HuH-7.5 (cell line): ENCODE measurements at places on chromosomes 4 and X.

DNA sequence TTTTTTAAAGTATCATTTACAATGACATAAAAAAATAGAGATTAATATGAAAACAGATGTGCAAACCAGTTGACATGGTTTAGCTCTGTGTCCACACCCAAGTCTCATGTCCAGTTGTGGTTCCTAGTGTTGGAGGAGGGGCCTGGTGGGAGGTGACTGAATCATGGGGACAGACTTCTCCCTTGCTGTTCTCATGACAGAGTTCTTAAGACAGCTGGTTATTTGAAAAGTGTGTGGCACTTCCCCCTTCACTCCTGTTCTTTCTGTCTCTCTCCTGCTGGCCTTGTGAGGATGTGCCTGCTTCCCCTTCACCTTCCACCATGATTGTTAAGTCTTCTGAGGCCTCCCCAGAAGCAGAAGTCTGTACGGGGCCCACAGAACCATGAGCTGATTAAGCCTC, 23.8 kb downstream of the CNOT6L start:
- DNase-seq = no peak

DNA sequence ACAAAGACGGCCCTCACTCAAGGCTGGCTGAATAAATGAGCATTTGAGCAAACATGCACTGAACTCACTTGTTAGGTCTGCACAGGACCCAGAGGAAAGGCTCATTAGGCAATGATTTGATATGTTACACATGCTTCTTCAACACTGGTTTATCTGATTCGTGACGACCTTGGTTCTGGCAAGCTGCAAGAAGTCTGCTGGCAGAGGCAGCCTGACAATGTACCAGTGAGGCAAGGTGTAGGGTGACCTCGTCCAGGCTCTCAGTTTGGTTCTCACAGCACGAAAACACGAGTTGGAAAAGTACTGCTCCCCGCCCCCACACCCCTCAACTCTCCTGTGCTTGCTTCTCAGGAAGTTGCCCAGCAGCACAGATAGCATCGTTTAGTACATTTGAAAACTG, 63.1 kb upstream of the CITED1 start:
- no peak for DNase-seq

DNA sequence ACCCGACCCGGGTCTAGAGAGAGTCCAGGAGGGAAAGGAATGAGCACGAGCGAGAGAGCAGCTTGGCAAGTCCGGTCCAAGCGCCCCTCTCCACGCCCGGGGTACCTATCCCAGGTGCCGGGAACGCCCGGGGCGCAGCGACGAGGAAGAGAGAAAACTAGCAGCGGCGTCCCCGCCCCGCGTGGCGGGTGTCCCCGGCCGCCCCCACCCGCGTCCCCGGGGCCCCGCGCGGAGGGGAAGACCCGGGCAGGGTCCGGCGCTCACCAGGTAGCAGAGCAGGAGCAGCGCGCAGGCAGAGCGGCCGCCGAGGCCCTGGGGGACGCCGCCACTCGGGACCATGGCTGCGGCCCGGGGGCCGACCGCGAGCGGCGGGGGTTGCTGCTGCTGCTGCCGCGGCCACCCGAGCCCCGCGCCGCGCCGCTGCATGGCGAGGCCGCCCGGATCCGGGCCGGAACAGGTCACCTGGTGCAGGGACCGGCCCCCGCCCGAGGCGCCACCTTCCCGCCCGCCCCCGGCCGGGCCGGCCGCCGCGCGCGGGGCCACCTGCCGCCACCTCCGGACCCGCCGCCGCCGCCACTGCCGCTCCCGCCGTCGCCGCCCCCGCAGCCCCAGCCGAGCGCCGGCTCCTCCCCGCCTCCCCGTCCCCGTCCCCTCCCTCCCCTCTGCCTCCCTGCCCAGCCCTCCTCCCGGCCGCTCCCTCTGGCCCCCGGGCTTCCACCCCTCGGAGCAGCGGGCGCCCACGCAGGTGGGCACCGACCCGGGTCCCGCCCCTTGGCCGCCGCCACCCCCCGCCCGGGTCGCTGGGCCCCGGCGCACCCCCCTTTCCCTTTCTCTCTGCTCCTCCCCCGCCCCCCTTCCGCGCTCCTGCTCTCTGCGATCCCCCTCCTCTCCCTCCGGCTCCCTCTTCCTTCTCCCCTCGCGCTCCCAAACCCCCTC, at the start of gene SEL1L3:
SEL1L3 (minus strand) TSS at position 578 of the 936 bp plus-strand sequence; CDS start at position 426, 152 bp downstream.
- peak; percentile 81 for DNase-seq

GRCh38 chr4:99657798-99658197, at the start of gene C4orf54:
Gene C4orf54 (minus strand): TSS chr4:99657828. CDS start chr4:99654648, 3,180 bp downstream.
- DNase-seq = no peak

DNA sequence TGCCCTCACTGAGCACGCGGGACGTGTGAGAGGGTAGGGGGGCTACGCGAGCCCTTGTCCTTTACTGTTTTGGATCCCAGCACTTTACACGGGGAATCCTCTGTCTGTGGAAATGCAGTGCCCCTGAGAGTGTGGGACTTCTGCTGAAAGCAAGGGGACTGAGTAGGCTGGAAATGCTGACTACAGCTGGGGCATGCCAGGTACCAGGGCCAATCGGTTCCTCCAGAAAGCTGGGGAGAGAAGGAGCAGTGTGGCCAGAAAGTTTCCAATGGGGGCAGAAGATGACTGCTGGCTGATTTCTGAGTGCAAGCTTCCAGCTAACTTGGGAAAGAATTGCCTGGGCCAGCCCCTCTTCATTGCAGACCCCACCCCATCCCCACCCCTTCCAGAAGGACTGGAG, 1.5 kb downstream of the NHSL2 start:
- no peak for DNase-seq

- no peak for DNase-seq
Observed at GRCh38 chr4:152021788-152022438, 261.1 kb upstream of the GATB start.

DNA sequence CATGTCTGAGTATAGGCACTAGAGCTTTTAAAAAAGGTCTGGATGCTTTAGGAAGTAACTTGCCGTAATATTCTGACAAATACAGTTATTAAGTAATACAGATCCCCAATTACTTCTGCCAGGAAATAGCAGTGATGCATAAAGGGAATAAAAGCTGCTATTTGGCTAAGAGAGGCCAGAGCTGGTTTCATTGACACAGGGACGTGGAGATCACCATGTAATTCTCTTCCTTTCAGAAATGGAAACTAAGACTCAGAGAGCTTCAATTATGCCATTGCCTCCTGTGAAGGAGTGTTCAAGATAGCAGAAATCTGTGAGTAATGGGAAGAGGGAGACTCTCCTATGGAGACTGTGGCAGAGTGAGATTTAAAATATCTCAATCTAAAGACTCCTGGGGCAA, 238.1 kb downstream of the SLITRK2 start:
- DNase-seq = no peak

DNA sequence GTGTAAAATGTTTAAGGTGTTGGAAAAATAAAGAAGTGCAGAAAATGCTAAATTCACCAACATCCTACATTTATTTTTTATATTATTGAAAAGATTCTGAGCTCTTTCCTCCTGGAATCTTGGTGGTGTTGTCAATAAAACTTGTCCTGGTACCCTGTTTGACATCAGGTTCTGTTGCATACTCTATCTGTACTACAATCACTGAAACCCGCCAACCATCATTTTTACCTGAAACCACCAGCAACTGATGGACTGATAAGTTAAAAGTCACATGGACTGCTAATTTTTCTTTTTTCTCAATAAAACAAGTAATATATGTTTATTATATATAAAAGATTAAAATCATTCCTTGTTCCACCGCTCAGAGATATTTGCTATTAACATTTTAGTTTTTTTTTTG, 23.4 kb downstream of the STAP1 start:
- no peak for DNase-seq

DNA sequence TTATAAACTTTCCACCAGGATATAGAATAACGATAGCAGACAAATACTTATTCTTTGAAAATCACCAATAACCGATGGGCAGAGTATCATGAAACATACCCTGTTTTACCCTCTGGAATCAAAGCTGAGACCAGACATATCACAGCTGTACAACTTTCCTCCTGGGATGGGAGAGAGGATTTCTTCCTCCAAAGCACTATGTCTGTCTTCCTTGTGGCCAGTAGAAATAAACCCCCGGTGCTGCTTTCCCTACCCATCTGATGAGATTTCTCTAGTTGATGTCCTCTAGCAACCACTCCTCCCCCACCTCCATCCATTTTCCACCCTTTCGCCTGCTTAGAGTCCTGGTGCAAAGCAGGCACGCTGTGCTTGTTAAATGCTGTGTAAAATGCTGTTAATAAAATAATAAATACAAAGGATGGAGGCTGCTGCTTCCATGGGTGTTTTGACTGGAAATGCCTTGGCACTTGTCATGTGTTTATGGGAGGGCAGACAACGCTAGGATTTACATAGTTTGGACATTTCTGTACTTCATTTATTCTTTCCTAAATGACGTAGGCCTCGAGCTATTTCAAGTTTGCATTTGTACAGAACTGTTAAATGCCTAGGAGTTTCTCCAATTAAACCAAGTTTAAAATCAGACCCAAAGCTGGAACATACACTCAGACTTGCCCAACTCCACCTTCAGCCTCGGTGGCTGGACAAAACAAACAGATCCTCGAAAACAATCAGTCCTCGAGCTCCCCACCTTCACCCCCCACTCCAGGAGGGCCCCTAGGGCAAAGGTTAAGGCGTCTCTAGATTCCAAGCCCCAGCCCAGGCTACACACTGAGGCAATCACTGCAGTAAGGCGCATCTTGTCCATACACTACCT, 10.1 kb downstream of the BCOR start:
- no peak for DNase-seq

DNA sequence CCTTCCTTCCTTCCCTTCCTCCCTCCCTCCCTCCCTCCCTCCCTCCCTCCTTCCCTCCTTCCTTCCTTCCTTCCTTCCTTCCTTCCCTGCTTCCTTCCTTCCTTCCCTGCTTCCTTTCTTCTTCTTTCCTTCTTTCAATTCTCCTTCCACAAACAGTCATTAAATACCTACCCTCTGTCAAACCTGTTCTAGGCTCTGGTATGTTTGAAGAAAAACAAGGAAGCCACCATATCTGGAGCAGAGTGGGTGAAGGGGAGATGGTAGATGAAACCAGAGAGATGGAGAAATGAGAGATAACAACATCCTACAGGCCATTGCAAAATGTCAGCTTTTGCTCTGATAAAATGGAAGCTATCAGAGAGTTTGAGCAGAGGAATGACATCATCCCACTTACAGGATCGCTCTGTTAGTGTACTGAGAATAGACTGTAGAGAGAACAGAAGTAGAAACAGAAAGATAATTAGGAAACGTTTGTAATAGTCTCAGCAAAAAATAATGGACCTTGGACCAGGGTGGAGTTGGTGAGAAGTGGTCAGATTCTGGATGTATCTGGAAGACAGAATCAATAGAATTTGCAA, 334.0 kb downstream of the STIM2 start:
- DNase-seq = no peak

DNA sequence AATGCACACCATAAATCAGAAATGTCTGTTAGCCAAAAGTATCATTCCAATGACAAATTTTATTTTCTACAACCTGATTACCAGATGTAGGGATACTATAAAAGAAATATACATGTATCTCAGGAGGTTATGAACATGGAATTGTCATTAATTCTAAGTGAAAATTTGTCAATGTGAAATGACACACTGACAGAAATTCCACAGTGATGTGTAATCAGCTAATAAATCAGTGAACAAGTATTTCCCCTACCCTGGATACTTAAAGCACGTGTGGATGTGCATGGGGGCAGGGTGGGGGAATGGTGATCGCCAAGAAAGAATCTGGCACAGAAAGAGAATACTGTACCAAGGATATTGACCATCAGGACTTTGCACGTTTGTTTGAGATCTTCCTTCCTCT, 123.6 kb downstream of the SH3RF1 start:
- DNase-seq = no peak

GRCh38 chr4:125334926-125335325, 20.2 kb downstream of the FAT4 start:
- no peak for DNase-seq

DNA sequence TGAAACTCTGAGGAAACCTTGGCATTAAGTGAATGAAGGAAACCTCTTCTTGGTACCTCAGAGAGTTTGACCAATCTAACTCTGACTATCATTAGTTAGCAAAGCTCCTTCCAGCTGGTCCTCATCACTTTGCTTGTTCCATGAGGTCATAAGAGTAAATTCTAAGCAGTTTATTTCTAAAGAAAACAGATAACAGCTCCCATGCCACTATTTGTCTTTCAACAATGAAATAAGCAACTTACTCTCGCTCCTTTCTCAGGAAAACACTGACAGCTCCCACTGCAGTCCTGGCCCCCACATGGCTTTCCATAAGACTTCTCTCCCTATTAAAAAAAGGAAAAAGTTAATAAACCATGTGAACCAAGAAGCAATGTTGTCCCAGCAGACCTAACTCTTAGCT, 127.7 kb downstream of the COL4A6 start:
- no peak for DNase-seq

DNA sequence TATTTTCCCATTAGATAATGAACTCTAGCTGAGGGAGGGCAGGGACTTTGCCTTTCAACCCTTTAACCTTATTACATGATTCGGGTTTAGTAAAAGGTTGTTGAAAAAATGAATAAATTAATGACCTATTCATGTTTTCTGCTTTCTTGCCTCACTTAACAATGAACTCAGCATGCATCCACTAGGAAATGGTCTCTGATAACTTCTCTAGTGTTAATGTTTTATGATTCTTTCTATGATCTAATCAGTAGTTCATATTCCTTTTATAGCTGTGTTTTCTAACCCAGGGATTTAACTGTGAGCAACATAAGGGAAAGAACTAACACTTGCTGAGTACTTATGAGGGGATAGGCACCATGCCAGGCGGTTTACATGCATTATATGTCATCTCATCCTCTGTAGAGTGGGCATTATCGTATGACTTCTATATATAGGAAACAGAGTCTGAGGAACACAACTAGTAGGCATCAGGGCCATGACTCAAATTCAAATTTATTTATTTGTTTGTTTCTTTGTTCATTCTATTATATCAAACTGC, 236.7 kb upstream of the MAB21L2 start:
- no peak for DNase-seq

- no peak for DNase-seq
Observed at GRCh38 chrX:1027133-1027532, 185.3 kb downstream of the CRLF2 start.

- no peak for DNase-seq
Observed at GRCh38 chr4:102390438-102390837, 45.2 kb upstream of the SLC39A8 start.

DNA sequence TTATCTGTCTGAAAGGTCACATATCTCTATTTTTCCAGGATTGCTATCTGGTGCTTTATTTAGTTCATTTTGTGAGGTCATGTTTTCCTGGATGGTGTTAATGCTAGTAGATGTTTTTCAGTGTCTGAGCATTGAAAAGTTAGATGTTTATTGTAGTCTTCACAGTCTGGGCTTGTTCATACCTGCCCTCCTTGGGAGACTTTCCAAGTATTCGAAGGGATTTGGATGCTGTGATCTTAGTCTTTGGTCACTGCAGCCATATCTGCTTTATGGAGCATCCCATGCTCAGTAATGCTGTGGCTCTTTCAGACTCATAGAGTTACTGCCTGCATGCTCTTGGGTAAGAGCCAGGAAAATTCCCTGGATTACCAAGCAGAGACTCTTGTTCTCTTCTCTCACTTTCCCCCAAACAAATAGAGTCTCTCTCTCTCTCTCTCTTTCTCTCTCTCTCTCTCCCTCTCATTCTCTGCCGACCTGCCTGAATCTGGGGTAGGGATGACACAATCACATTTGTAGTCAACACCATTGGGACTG, 130.0 kb downstream of the AR start:
- DNase-seq = no peak

- no peak for DNase-seq
Observed at GRCh38 chr4:152430507-152430906, 105.4 kb downstream of the FBXW7 start.
